ENCODE measurements at places on chromosomes 13 and 19. TPM values are rescaled to one million over a fixed set of nuclear protein-coding genes. Genes with fewer than 3 reads are reported as not detected.

Gene COL4A1
- 137 TPM for total RNA-seq

Gene KLHL1
- not detected for total RNA-seq

Gene LATS2
- 45.5 TPM for total RNA-seq

Gene KCTD15
- 5.9 TPM for total RNA-seq

Gene ZNF790
- total RNA-seq = 3.9 TPM

Gene RANBP3
- 74.2 TPM for total RNA-seq

Gene GTPBP3
- total RNA-seq = 12.4 TPM

Gene SERPINE3
- total RNA-seq = not detected

Gene ZNF99
- not detected for total RNA-seq

Gene NTN5
- total RNA-seq = not detected

Gene VAV1
- total RNA-seq = not detected

Gene LRRC63
- total RNA-seq = not detected

Gene URAD
- total RNA-seq = not detected

Gene HSD17B14
- total RNA-seq = 6.0 TPM

Gene FGF22
- total RNA-seq = not detected

Gene POSTN
- 187 TPM for total RNA-seq

Gene ZFR2
- total RNA-seq = not detected

Gene OR10H1
- not detected for total RNA-seq

Gene RYR1
- total RNA-seq = not detected

Gene ZNF429
- 7.3 TPM for total RNA-seq

Gene NKPD1
- total RNA-seq = not detected

Gene PPAN
- 41.1 TPM for total RNA-seq

Gene GTF3A
- total RNA-seq = 76.2 TPM

Gene ATP4B
- total RNA-seq = not detected
